ENCODE measurements at places on chromosomes 4 and X.

- no peak for DNase-seq
These were observed 12.0 kb downstream of the TREX2 start for GRCh38 chrX:153433781-153434285.

- no peak for DNase-seq
These were observed 1208.3 kb downstream of the ADGRL3 start for GRCh38 chr4:62408454-62408853.

DNA sequence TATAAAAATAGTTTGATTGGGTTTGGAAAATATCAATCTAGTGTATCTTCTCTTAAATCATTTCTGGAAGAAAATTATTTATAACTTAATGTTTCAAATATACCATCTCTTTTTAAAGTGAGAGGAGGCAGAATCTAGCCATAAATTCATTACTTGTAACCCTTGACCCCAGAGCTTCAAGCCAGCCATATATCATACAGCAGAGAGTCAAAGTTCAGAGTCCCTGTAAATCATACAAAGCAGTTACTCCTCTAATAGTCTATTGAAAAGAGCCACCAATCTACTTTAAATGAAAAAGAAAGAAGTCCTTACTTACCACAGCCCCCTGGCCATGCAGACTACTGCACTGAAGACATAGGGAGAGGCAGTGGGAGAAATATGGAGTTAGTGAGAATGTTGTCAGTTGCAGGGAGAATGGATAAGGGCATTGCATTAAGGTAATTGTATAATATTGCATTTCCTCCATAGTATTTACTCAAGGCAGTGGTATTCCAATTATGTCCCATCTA lies 229.5 kb downstream of the NKX6-1 start:
- no peak for DNase-seq

DNA sequence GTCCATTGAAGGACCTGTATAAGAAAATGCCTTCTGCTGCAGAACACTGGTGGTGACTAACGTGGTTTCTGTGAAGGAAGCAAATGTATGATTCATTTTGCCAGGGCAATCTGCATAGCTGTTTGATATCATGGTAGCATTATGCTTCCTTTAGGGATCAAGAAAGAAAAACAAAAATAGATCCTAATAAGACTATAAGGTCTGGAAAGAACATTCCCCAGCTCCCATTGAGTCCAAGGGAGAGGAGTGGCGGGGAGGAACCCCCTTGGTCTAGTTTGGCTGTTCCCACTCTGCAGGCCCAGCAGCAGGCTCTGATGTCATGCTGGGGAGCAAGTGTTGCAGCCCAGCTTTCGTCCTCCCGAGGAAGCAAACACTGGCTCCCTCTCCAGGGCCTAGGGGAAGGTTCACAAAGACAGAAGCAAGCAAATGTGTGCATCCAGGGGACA lies 154.5 kb upstream of the GALNT7 start:
- peak; percentile 40 for DNase-seq

- no peak for DNase-seq
These were observed 43.2 kb downstream of the ANOS1 start for GRCh38 chrX:8688776-8689175.

DNA sequence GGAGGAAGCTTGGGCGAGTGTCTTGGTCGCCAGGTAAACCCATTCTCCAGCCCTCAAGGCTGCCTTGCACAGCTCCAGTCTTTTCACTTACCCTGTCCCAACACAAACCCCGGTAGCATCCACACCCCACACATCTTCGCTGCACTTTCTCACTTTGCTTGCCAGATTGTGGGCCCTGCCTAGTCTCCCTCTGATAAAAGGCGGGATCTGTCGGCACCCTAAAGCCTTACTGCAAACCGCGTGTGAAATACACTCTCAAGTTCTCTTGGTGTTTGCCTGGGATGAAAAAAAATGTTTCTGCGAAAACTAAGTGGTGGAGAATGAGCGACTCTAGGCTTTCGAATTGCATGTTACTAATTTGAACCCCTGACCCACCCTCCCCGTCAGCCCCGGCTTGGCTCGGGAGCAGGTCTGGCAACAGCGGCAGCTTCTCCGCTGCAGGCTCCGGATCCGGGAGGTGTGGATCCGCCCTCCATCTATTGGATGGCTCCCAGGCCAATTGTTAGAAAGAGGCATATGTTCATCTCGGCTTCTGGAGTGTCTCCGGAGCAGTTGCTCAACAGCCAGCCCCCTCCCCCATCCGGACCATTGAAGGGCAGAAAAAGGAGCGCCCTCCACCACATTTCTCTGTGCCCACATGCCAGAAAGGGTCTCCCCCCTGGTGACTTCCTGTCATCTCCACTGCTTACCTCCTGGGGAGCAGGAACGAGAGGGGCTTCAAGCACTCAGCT lies 3.0 kb upstream of the CITED1 start:
- peak; percentile 70 for DNase-seq

DNA sequence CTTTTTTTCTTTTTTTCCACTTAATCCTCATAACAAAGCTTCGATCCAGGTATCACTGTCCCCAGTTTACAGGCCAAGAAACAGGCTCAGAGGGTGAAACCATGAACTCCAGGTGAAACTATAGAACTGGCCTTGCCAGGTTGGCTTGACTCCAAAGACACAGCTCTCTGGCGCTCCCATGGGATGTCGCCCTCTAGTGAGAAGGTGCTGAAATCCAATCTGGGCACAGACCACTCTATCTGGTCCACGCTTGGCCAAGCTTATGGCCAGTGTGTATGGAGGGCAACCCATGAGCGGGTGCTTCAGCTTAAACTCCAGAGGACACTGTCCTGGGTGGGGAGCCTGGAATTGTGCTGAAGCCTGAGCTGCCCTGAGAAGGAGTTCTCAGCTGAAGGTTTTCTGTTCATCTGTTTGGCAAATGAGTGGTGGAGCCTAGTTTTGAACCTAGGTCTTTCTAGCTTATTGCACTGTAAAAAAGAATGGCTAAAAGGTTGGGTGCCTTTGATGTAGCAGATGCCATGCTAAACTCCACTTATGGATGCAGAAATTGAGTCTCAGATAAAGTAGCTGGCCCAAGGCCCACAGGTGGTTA lies 70.5 kb downstream of the SEL1L3 start:
- DNase-seq, result peak; percentile 49

Measured in NCI-H146 (cell line).